ENCODE measurements at places on chromosomes 5 and 9.
A peak's percentile ranks its signal among the peaks of the same experiment; 100 is the strongest.

GRCh38 chr5:20023686-20024180 is 35.7 kb upstream of the CDH18 start:
- DNase-seq = no peak

GRCh38 chr5:3786165-3786564 is 190.5 kb downstream of the IRX1 start:
- DNase-seq = no peak

- peak; percentile 78 for DNase-seq
These were observed 822.5 kb downstream of the PTPRD start for GRCh38 chr9:9790216-9790872.

- DNase-seq = no peak
These were observed 132.0 kb downstream of the CEMIP2 start for GRCh38 chr9:71636143-71636839.

- DNase-seq = no peak
These were observed 2.5 kb downstream of the DMRT2 start for GRCh38 chr9:1052365-1053281.

DNA sequence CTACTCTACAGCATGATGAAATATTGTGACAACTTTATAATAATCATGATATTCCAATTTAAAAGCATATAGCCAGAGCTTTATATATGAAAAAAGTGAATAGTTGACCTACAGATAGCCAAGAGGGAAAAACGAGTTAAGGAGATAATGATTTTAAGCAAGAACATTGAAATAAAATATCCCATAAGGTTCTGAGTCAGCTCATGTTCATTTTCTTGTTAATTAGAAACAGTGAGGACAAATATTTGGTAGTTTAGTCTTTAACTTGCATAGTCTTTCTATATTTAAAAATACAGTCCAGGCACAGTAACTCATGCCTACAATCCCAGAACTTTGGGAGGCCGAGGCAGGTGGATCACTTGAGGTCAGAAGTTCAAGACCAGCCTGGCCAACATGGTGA is 55.8 kb upstream of the CDH6 start:
- DNase-seq = no peak

GRCh38 chr9:27549196-27549755 is 19.7 kb upstream of the MOB3B start:
- DNase-seq = no peak

DNA sequence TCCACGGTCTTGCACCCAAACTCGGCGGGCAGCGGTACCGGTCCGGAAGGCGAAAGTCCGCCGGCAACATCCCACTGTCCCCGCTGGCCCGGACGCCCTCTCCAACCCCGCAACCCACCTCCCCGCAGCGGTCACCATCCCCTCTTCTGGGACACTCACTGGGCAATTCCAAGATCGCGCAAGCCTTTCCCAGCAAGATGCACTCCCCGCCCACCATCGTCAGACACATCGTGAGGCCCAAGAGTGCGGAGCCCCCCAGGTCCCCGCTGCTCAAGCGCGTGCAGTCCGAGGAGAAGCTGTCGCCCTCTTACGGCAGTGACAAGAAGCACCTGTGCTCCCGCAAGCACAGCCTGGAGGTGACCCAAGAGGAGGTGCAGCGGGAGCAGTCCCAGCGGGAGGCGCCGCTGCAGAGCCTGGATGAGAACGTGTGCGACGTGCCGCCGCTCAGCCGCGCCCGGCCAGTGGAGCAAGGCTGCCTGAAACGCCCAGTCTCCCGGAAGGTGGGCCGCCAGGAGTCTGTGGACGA is 33.3 kb downstream of the CD180 start:
- no peak for DNase-seq

DNA sequence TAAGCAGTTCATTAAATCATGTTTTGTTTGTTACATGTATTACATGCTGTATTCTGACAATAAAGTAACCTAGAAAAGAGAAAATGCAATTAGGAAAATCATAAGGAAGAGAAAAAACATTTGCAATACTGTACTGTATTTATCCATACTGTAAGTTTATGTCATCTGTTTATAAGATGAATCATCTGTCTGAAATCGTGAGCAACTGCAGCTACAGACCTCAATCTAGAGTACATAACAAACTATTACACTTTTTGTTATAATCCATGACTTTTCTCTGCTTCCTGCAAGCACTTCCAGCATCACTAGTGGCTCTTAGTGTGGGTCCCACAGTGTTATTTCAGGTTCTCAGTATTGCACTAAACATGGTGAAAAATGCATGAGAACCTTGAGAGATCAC is 144.4 kb upstream of the NR4A3 start:
- DNase-seq = no peak

DNA sequence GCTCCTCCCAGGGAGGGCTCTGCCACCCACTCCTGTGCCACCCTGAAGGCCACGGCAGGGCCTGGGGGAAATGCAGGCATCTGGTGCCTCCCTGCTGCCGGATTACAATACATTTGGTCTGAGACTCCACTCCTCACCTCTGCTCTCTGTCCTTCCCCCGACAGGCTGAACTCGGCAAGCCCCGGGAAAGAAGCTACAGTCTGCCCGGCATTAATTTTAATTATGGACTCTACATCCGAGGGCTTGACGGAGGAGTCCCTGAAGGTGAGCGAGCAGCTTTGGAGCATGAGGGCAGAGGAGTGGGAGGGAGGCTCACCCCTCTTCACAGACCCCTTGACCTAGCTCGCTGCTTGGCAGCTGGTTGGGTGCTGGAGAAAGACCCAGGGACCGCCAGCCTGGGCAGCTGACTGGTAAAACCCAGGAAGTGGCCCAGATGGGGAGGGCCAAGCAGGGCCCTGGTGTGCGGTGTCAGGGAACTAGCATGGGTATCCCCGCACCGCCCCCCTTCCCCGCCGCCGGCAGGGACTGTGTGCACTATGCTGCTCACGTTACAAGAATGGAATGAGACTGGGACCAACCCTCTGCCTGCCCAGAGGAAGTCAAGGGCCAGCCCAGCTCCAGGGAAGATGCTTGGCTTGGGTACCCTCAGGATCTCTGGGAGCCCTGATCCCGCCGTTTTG is 83.7 kb upstream of the BARHL1 start:
- DNase-seq = no peak
